Stimulated activated CD4-positive, alpha-beta T cell treated with anti-CD3 and anti-CD28 coated beads, Interleukin-4, amount 100 ng/mL, for 48 hours (primary cell): ENCODE measurements at places on chromosomes 5 and 9.

GRCh38 chr9:71908825-71909224, 2.2 kb downstream of the ABHD17B start:
- no peak for DNase-seq

DNA sequence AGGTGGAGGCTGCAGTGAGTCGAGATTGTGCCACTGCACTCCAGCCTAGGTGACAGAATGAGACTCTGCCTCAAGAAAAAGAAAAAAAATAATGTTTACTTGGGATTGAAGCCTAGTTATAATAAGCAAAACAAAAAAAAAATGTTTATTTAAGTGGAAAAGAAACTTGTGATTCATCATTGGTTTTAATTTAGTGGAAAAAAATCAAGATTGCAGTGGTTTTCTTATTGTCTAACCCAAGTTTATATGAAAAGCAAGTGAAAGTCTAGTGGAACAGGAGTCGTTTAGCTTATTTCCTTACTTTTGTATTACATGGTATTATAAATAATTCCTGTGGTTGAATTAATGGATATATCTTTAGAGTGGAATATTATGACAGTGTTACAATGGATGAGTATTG, 8.4 kb downstream of the CNOT8 start:
- DNase-seq = no peak

GRCh38 chr5:125451622-125452021, 705.2 kb upstream of the ZNF608 start:
- no peak for DNase-seq

- DNase-seq = no peak
These were observed 14.3 kb downstream of the CD180 start for GRCh38 chr5:67182301-67182790.

DNA sequence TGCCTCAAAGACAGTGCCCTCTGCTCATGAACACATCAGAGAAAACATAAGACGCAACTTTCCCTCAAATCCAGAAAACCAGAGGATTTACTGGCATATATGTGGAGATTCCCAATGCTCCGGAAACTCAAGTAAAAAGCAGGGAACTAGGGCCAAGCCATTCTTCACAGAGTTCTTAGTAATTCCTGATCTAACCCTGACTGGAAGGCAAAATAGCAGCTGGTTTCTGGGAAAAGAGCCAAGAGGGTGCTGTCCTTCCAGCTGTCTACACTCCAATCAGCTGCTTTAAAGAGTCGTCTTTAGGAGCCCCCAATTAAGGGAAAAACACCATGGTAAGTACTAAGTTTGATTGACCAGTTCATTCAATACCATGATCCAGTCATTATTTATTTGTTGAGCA, 49.6 kb downstream of the GNA14 start:
- no peak for DNase-seq

DNA sequence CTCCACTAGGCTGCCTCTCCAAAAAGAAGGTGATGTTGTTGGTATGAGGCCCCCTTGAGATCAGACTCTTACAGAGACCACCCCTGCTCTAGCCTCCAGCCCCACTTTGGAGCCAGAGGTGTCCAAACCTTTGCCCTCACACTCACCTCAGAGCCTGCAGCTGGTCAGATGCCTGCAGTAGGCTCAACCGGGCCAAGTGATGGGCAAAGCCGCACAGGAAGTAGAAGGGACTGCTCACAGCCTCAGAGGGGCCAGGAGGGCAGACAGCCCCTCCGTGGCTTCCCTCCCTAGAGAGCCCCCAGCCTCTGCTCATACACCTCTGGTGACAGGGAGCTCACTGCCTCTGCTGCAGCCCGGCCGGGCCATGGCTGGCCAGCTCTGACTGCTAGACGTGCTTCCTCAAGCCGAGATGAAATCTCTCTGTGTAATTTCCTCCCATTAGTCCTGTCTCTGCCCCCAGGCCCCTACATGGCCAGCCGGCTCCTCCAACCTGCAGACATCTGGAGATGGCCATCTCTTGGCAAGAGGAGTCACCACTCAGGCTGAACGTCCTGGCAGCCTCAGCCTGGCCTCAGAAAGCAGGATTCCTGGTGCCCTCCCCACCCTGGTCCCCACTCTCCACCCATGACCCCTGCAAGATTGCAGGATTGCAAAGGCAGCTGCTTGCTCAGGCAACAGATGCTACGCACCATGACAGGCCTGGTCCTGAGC, 7.3 kb upstream of the TCF7 start:
- no peak for DNase-seq

GRCh38 chr5:84213212-84213611, 171.5 kb downstream of the EDIL3 start:
- DNase-seq = no peak

GRCh38 chr5:655406-655805, 37.7 kb downstream of the TPPP start:
- no peak for DNase-seq

GRCh38 chr5:172486451-172486850, 32.1 kb upstream of the SH3PXD2B start:
- DNase-seq = no peak

DNA sequence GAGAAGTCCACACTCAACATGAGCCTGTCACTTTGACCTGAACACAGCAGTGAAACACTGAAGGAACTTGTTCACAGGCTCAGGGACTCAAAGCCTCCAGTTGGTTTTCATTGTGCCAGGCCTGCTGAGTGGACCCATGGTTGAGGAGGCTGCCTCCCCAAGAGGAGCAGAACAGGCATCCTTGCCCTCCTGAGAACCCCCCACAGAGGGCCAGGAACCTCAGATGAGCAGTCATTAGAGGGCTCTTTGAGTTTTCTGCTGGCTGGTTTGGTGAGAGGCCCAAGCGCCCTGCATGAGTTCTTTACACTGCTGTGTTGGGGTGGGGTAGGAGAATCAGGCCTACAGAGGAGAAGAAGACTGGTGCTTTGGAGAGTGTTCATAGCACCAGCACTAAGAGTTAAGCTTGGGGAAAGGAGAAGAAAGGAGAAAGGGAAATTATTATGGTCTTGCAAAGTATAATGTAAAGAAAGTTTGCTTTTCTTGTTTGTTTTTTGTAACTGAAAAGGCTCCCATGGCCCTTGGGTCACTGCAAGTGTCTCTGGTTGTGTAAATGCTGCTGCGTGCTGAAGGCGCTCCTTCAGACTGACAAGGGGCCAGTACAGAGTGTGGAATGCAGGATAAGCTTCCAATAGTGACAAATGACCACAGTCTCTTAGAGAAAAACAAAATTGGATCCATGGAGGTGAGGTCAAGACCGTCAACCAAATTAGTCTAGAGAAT, 100.2 kb downstream of the PDE8B start:
- no peak for DNase-seq

- DNase-seq = no peak
These were observed 389.4 kb downstream of the CDH9 start for GRCh38 chr5:26649000-26649399.

DNA sequence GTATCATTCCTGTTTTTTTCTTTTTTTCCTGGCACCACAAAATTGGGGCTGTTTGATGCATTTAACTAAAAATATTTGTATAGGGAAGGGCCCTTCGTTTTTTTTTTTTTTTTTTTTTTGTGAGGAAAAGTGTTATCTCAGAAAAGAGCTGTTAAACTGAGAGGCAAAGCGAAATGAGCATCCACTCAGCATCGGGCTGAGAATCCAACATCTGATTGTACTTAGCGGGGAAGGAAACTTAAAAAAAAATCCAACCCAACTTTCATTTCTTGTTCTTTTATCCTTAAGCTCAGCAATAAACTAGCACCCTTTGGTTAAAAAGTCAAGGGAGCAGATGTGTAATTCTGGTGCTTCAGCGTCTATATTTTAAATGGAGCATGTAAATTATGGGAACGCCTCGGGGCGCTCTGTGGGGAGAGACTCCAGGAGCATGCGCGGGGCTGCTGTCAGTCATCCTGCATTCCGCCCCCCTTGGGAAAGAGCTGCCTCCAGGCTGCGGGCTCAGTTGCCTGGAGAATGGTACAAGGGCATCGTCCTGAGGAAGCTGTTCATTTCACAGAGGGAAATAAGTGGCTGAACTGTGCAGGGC, 33.3 kb downstream of the DMRT2 start:
- DNase-seq = no peak

DNA sequence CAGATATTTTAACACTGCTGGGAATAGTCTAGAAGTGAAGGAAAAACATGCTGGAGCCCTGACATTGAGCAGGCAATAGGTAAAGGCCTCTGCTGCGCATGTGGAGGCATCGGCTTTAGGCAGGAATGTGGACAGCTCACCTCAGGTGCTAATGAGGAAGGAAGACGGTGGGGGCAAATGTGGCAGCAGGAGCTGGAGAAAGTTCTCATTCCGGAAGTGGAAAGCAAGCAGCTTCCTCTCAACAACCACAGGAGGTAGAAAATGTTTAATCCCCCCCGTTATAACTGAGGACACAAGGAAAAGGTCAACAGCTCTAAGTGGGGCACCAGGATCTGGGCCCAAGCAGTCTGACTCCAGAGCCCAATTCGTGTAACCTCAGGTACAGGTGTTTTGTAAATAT, 7.6 kb upstream of the RPS14 start:
- no peak for DNase-seq

- no peak for DNase-seq
These were observed 115.9 kb downstream of the FEM1C start for GRCh38 chr5:115428676-115429075.

DNA sequence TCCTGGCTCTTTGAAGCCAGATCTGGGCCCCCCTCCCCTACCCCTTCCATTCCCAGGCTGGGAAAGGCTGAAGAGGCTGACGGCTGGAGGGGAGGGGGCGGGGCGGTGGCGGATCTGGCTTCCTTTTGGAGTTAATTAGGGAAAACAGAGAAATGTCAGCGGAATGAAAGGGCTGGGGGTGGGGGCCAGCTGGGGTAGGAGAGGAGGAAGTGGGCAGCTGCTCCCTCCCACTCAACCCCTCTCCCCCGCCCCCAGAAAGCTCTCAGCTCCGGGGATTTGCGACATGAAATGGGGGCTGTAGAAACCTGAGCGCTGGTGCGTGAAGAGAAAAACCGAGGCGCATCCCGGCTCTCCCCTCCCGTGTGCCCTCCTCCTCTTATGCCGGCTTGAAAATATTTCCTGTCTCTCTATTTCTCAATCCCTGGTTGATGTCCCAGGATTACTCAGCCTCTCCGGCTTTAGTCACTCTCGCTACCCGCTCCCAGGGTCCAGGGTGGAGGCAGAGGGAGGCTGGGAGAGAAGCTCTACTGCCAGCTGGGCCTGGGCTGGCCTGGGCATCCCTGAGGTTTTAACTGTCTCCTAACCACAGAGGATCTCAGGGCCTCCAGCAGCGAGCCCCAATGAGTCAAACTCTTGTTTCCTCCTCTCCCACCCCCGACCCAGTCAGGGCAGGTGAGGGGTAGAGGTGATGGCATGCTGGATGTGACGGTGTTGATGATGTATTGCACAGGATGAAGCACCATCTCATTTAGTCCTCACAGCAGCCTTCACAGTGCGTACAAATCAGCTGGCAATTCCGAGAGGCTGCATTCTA, 20.1 kb downstream of the PCDHGC5 start:
- no peak for DNase-seq

DNA sequence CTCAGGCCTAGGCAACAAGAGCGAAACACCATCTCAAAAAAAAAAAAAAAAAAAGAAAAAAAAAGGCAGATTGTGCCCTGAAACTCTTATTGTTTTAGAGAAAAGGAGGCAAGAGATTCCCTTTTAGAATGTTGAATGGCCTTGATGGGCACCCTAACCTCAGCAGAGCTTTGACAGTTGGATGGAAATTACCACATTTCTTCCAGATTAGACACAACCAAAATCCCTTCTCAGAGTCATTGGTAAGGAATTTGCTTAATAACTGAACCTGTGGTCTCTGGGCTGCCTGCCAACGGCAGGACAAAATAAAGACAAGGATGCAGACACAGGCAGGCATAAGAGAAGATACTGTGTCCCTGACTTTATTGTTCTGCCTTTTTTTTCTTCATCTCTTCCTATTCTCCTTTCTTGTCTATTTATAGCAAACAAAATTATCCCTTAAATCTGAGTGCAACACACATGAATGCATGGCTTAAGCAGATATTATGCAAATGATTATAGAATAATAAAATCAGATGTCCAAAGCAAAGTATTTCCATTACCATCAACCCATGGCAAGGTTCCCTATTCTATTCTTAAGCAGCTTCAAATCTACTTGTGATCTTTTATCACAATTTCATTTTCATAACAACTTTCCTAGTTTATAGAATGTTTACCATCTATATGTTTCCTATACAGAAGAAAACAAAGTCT, 37.3 kb upstream of the TRIO start:
- no peak for DNase-seq

DNA sequence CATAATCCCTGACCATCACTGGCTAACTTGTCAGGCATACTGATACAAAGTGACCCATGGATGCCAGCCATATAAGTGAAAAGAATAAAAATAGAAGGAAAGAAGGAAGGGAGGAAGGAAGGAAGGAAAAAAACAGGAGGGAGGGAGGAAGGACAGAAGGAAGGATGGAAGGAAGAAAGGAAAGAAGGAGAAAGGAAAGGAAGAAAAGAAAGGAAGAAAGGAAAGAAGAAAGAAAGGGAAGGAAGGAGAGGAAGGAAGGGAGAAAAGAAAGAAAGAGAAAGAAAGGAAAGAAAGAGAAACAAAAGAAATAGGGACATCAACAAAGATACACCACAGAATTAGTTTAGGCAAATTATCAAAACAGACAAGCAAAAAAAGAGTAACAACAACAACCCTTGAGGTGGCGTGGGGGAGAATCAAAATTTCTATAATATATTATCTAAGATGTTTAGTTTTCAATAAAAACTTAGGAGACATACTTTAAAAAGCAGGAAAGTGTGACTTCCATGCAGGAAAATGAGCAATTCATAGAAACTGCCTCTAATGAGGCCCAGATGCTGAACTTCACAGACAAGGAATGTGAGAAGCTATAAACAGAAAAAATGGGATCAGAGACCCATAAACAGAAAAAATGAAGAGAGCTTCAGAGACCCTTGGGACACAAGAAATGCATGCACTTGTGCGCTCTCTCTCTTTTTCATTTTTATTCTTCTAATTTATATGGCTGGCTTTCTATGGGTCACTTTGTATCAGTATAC, 96.1 kb upstream of the NFIL3 start:
- DNase-seq = no peak
